Stimulated activated CD8-positive, alpha-beta memory T cell treated with anti-CD3 and anti-CD28 coated beads, Interleukin-4, amount 100 ng/mL, for 1 hour (primary cell): ENCODE measurements at places on chromosomes 2 and 18.

DNA sequence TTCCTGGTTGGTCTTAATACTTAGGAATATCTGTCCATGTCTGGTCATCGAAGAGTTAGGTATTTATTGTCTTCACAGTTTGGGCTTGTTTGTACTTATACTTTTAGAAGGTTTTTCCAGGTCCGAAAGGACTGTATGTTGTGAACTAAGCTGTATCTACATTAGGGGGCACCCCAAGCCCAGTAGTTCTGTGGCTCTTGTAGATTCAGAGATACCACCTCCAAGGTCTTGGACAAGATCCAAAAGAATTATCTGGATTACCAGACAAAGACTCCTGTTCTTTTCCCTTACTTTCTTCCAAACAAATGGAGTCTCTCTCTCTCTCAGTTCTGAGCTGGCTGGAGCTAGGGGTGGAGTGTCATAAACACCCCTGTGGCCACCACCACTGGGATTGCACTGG is 328.7 kb downstream of the ZNF804A start:
- DNase-seq = no peak

- DNase-seq = no peak
Observed at GRCh38 chr18:53991805-53992204, 232.7 kb downstream of the MBD2 start.

GRCh38 chr2:175457895-175458448 is 276.5 kb upstream of the ATP5MC3 start:
- DNase-seq = no peak

- DNase-seq = no peak
Observed at GRCh38 chr2:45833968-45834344, 182.5 kb downstream of the PRKCE start.

DNA sequence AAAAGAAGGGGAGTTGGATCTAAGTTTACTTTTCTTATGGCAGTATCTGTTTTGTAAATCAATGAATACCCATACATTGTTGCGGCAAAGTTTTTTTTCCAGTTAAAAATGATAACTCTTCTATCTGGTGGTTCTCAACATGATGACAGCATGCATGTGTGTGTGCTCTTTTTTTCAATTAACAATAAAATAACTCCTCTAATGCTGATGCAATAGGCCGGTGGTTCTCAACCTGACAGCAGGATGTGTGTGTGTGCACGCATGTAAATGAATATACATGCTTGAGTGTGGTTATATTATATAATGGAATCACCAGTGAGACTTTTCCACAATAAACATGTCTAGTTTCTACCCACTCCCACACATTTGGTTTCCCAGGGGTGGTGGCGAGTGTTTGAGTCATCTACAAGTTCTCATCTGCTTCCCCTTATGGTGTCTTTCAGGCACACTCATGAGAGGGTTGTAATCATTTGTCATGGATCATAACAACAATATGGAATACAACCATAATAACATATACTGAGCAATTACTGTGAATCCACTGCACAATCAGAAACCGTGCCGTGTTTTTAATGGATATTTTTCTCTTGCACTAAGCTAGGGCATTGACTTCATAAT is 31.2 kb downstream of the PARD3B start:
- no peak for DNase-seq

DNA sequence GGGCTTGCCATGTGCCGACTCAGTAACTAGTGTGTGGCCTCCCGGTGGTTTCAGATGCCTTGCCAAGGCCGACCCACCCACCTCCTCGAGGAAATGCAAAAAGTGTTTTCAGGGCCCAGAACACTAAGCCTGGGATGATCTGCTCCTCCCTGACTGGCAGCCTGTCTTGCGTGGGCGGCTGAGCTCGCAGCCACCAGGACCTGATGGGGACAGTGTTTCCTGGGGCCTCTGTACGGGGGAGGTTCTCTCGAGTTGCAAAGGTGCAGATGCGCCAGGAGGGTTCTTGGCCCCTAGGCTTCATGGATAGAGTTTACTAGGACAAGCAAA is 85.2 kb downstream of the GLI2 start:
- DNase-seq = no peak

DNA sequence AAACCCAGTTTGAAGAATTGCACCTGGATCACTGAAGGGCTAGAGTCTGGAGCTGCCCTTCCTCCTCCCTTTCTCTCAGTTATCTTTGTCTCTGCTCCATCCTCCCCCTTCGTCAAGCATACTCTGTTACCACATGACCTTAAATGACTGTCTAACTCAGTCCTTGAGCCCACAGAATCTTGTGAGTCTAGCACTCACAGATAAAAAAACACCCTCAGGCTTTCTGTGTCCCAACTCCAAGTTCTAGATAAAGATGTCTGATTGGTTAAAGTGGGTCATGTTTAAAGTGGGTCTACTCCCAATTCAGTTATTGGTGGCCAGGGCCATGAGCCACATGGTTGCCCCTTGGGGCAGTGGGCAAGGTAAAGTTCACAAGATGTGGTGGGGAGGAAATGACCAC is 53.5 kb upstream of the CYP1B1 start:
- DNase-seq = no peak

DNA sequence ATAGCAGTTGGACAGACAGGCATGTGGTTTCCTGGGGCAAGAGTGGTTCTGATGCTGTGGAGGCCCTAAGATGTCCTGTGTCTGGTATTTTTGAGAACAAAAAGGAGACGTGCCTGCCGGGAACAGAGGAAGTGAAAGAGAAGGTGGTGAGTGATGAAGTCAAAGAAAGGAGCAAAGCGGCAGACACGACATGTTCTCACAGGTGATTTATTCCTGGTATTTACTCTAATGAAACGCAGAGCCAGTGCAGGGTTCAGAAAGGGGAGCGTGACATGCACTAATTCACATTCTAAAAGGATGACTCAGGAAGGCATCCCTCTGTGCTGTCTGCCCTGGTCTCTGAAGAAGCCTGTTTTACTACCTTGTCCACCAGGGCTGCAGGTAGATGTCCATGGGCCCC is 211.0 kb downstream of the KCNE4 start:
- DNase-seq = no peak

DNA sequence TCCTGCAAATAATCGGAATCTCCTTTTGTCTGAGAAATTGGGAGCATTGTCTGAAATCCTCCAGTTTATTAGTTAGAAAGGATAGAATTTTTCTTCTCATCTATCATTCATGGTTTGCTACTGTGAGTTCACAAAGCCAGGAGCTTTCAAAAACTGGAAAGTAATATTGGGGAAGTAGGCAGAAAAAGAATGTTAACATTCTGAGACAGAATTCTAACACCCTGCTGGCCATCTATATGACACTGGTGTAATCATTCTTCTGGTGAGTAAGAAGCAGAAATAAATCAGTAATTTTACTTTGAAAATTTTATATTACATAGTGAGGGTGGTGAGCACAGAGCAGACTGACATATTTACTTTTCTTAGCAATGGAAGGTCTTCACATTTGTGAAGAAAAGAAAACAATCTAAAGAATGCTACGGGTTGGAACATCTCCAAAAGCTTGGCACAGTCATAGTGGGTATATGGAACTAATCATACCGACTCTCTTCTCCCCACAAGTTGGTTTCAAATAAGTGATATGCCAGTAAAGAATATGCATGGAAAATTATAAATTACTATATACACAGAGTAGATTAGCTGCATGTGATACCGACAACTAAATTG is 344.9 kb downstream of the LPIN1 start:
- DNase-seq = no peak

GRCh38 chr2:146927080-146927711 is 917.6 kb upstream of the ACVR2A start:
- DNase-seq = no peak

GRCh38 chr2:166468124-166469024 is 25.7 kb downstream of the SCN7A start:
- DNase-seq = no peak

GRCh38 chr2:40363631-40364030 is 88.3 kb downstream of the SLC8A1 start:
- DNase-seq = no peak

GRCh38 chr2:113069676-113070605 is 2.2 kb downstream of the IL1F10 start:
- DNase-seq = no peak

DNA sequence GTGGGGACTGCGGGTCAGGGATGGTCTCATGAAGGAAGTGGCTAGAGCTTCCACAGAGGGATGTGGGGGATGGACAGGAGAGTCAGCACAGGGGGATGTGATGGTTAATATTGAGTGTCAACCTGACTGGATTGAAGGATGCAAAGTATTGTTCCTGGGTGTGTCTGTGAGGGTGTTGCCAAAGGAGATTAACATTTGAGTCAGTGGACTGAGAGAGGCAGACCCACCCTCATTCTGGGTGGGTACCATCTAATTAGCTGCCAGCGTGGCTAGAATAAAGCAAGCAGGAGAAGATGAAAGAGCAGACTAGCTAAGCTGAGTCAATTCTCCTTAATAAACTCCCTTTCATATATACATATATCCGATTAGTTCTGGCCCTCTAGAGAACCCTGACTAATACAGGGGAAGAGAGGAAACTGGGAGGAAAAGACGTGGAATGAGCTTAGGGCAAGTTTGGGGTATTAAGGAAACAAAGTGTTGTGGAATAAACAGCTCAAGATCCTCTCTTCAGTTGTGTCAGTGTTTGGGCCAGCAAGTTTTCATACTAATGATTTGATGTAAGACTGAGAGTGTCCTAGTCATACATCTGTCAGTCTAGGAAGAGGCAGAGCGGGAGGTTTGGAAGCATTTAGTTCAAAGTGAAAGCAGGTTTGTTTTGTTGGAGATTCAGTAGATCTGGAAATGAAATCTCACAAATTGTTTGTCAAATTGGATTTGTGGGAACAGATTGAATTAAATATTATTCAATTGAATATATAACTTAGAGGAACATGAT is 135.2 kb upstream of the NT5C1B start:
- no peak for DNase-seq

- DNase-seq = no peak
Observed at GRCh38 chr2:19138264-19138825, 220.1 kb downstream of the OSR1 start.

DNA sequence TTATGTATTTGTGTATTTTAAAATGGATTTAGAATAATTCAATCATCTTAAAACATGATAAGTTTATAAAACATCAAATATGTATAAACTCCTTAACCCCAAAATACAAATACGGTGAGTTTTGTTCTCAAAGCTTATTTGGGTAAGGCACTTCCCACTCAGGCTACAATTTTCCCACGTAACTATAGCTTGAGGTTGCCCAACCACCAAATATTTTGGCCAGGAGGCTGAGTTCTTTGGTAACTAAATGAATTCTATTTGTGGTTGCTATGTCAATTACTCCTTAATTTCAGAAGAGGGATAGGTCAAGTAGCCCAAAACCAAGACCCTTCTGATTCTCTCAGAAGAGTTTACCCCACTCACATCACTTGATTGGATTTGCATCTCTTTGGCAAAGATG is 70.4 kb downstream of the MYL12B start:
- no peak for DNase-seq

GRCh38 chr2:71173096-71173495 is 42.7 kb downstream of the MPHOSPH10 start:
- DNase-seq = no peak

GRCh38 chr2:9191041-9191481 is 15.6 kb upstream of the ASAP2 start:
- no peak for DNase-seq

DNA sequence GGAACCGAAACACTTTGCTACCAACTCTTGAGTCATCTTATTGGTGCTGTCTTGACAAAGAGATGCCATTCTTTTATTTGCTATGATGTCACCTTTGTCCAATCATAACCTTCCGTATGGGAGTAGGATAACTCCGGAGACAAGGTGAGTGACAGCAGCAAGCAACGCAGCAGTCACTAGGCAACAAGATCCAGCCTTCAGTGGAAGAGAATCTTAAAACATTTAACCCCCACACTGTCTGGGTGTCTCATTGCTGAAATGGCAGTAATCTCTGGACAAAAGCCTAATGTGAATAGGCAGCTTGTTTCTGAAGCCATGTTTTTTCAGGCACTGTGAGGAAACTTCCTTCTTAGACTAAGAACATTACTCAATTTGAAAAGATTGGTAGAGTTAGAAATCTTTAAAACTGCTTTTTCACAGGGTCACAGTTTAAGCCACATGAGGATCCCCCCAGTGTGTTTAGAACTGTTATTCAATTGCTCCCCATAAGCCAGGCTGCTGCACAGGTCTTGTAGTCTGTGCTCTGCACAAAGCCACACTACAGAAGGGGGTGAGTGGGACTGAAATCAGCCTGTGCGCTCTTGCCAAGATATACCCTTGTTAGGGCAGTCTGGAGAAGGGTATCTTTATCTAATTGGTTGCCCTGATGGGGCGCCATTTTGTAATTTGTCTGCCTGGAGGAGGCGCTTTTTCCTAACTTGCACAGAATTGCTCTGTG is 131.5 kb upstream of the STON1 start:
- DNase-seq = no peak

DNA sequence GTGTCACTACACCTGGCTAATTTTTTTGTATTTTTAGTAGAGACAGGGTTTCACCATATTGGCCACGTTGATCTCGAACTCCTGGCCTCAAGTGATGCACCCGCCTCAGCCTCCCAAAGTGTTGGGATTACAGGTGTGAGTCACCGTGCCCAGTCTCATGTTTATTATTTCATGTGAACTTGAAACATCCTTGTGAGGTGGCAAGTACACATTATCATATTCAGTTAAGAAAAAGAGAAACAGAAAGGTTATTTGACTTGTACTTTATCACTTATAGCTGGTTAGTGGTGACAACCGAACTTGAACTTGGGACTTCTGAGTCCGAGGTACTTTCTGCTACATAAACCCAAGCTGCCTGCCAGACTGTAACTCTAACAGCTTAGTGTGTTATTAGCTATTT is 24.4 kb downstream of the ABHD3 start:
- no peak for DNase-seq

GRCh38 chr2:38074058-38074763 is 1.7 kb downstream of the CYP1B1 start:
- DNase-seq = no peak

DNA sequence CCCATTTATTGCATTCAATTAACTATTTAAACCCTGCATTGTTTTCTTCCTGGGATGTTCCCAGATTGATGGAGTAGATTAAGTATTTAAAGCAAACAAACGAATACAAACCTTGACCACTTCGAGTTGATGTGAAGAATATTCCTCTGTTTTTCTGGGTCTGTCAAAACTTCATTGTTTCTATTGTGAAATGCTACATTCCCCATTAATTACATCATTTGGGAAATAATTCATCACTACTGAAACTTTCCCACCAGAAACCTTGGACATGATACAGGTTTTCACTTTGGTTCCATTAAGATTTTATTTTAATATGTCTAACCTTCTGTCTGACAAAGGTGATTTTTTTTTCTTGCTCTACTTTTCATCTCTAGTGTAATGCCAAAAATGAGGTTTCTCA is 365.1 kb upstream of the ETAA1 start:
- DNase-seq = no peak

GRCh38 chr2:66697366-66697765 is 262.4 kb downstream of the MEIS1 start:
- no peak for DNase-seq

DNA sequence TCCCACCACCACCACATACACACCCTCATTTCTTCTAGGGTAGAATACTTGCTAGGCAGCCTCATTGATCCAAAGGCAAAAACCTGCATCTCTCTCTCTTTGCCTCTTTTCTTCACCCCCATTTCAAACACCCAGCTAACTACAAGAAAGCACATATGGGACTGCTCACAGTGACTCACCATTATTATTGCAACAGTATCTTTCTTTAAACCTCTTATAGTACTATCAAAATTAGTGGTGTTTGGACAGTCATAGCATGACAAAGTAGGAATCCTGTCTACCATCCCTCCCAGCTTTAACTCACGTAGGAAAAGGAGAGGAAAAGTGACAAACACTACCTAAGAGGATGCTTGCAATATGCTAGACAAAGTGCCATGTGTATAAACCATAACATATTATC is 422.5 kb upstream of the CRIM1 start:
- no peak for DNase-seq

GRCh38 chr2:11379558-11379957 is 35.1 kb upstream of the ROCK2 start:
- no peak for DNase-seq
